ENCODE measurements at places on chromosomes 4 and X.

DNA sequence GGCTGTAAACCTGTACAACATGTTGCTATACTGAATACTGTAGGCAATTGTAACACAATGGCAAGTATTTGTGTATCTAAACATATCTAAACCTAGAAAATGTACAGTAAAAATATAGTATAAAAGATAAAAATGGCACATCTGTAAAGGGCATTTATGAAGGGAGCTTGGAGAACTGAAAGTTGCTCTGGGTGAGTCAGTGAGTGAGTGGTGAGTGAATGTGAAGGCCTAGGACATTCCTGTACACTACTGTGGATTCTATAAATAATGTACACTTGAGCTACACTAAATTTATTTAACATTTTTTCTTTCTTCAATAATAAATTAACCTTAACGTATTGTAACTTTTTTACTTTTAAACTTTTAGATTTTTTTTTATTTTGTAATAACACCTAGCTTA, 5.0 kb upstream of the SHROOM4 start:
- no peak for DNase-seq

- no peak for DNase-seq
Measured at GRCh38 chr4:22021106-22021505, 72.5 kb upstream of the KCNIP4 start.

DNA sequence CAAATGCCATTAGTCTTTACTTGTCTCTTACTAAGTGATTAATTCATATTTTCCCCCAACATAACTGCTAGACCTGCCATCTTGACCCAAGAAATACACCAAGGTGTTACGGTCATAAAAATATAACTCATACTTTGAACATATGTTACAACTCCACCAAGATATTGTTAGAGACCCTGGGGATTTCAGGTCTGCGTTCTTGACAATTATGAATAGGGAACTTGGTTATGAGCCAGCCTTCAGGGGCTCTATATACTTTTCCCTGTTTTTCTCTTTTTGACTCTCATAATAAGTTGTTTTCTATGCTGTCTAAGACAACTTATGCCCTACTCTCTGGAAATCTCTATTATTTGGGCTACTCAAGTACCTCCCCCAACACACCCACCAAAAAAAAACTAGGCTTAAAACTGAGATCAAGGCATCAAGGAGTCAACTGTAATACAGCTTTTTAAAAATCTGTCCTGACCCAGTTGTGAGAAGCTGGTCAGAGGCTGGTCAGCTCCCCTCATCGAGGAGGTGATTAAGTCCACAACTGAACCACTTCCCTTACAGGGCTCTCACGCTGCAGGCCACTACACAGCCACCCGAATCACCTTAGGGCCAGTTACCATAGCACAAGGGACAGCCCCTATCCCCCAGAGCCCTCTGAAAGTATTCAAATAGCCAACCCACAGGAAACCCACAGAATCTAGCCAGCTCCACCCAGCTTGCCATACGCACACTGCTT, 10.5 kb upstream of the TLR3 start:
- DNase-seq, result no peak

DNA sequence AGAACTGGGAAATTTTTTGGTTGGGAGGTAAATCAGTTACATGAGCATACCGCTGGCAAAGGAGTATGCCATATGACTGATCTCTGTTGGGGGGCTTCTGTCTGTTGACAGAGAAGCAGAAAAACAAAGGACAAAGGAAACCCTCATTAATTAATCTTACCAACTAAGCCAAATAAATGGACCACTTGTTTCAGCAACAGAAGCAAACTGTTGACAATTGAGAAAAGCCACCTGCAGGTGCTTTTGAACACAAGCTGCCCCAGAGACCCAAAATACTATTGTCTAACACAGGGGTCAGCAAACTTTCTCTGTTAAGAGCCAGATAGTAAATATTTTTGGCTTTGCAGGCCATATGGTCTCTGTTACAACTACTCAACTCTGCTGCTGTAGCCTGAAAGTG, 7.0 kb upstream of the FRYL start:
- no peak for DNase-seq

DNA sequence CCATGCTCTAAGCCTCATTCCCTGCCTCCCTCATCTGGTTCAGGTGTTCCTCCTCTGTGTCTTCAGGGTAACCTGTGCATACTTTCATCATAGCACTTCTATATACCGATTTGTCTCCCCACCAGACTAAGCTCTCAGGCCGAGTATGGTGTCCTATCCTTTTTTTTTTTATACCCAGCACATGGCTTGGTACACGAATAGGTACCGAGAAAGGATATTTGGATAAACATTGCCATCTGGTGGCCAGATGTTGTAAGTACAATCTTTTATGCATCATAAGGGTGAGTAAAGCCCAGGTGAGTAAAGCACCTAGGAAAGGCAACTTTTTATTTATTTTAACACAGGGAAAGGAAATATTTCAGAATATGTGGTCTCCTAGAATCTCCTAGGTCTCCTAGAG, 68.4 kb downstream of the MID2 start:
- no peak for DNase-seq

GRCh38 chr4:152606753-152607152, 70.9 kb upstream of the FBXW7 start:
- DNase-seq, result no peak

DNA sequence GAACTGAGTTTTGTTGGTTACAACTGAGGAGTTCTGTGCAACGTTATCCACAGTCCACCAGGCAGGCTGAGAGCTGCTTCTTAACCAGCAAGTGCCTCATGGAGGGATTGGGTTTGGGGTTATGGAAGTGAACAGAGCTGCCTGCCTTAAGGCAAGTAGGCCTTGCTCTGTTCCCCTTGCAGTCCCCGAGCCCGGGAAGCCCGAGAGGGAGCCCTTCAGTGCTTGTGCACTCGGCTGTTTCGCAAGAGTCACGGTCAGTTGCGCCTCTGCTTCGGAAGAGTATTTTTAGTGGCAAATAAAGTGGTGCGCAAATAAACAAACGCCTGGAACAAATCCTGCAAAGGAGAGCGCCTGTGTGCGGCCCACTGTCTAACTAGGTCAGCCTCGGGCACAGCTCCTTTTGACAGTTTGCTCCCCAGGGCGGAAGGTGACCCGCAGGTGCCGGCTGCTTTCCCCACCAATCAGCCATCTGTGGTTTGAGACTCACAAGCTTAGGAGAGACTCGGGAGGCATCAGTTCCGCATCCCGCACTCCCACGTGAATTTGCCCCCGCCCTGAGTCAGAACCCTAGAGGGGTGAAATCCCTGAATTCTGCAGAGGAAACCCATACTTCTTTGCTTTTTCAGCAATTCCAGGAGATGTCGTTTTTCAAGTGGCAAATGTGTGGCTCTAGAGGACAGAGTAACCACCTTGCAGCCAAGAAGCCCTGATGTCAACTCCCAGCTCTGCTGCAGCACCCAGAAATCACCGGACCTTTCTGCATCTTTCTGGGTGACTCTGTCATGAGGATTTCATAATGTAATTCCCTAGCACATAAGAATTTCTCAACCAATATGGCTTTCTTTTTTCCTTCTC, 56.8 kb downstream of the LGI2 start:
- no peak for DNase-seq

GRCh38 chr4:14302021-14302420, 674.5 kb upstream of the BOD1L1 start:
- no peak for DNase-seq

DNA sequence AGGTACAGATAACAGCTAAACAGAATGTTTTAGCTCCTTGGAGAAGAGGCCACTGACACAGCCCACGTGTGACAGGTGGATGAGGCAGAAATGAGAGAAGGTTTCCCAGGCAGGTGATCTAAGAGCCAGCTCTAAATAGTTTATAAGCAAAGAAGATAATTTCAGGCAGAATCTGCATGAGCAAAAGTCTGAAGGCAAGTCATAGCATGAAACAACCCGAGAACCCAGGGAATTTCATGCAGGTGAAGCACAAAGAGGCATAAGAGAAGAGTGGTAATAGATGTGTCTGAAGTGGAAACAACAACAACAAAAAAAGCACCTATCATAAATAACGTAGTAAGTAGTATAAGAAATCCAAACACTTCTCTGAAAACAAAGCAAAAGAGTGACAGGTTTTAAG, 275.8 kb upstream of the CPEB2 start:
- no peak for DNase-seq

GRCh38 chr4:107826421-107826980, 1.8 kb downstream of the SGMS2 start:
- DNase-seq, result no peak

DNA sequence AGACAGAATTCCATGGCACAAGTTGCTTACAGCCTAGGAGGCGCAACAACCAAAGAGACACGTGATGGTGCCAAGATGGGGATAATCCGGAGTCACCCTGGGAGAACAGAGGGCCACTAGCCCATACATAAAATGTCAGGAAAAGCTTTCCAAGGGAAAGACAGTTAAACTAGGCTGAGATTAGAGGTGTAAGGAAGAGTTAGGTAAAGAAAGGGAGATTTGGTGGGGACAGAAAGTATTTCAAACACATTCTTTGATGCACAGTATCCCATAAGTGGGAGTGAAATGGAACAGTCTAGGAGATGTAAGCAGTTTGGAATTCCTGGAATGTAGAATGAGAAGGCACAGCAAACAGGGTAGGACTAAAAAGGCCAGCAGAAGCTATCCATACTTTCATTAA, 860.9 kb upstream of the LCORL start:
- DNase-seq, result no peak

GRCh38 chrX:122238801-122239200, 945.3 kb upstream of the GRIA3 start:
- no peak for DNase-seq

DNA sequence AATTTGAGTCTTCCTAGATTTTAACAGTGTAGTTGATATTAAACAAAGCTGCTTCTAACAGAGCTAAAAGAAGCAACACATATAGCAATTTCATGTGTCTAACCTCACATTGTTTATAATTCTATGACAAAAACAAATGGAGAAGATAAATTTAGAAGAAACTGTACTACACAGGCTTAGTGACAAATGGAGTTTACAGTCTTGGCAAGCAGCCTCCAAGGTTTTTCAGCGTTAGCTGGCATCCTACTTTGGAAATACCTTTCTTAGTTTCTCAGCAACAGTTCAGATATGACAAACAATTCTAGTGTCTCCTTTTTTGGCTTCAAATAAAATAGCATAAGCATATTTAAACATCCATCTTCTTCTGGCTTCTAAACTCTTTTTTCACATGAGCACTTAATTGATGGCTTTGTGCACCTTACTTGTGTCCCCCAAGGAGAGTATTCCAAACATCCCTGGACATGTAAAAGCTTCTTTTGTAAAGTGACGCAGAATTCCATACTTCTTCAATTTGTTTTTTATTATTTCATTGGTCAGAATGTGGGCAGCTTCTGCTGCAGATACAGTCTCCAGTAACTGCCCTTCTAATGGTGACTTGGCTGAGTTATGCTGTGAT, 249.8 kb downstream of the ANTXR2 start:
- DNase-seq, result no peak

- no peak for DNase-seq
Measured at GRCh38 chr4:141329174-141329569, 108.5 kb downstream of the ZNF330 start.

GRCh38 chr4:112942077-112942476, 107.4 kb upstream of the ANK2 start:
- DNase-seq, result no peak

GRCh38 chr4:27894951-27895350, 1034.3 kb downstream of the STIM2 start:
- DNase-seq, result no peak

- no peak for DNase-seq
Measured at GRCh38 chrX:131779741-131780140, 235.9 kb downstream of the OR13H1 start.

DNA sequence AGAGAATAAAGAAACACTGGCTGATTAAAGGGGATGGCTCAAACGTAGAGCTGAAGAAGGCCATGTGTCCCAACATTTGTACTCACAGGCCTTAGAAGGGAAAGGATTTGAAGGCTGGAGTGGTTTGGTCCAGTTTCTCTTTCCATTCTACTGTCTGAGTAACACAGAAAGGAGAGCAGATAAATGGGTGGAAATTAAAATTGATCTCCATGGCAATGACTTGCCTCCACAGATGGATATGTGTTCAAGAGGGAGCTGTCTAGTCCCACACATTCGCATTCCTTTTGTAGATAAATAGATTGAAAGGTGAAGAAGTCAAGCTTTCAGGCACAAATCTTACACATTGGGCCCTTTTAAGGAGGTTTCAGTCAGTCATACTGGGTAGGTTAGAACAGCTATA, 74.6 kb downstream of the DOCK11 start:
- DNase-seq, result no peak

DNA sequence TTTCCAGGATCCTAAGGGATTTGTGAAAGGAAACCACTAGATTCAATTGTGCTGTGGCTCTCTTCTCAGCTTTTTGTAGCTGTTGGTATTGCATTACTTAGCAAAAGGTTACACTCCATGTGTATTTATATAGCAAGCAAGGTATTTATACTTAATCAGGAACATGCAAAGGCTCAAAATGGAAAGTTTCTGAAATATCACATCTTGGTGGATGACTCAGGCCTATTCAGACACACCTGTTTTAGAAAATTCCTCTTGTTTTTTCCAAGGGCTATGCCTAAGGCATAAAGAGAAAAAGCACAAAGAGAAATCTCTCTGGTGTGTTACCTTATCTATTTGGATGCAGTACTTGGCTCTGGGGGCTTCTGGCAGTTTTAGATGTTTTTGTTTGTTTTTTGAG, 144.4 kb upstream of the GALNT7 start:
- no peak for DNase-seq

GRCh38 chr4:43112139-43112538, 219.6 kb downstream of the GRXCR1 start:
- no peak for DNase-seq

DNA sequence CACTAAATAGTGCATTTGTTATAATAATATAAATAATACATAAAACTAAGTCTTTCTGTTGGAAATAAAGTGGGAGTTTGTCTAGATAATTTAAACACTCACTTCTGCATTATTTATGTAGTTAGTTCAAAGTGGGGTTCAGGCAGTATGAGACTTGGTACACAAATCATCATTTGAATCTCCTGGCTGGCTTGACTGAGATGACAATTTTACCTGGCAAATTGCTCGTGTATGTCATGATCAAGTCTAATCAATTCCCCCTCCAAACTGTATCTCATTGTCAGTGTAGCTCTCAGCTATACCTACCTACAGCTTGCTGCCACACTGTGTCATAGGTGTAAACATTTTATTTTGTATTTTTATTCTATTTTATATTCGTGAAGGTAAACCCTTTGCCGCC, 563.4 kb upstream of the TENM3 start:
- no peak for DNase-seq

- no peak for DNase-seq
Measured at GRCh38 chr4:162847945-162848549, 318.6 kb downstream of the NAF1 start.

- DNase-seq, result no peak
Measured at GRCh38 chr4:141390571-141390970, 169.9 kb downstream of the ZNF330 start.

GRCh38 chr4:2298532-2298991, 36.7 kb upstream of the MXD4 start:
- no peak for DNase-seq

GRCh38 chr4:130808492-130808891, 1712.5 kb downstream of the C4orf33 start:
- DNase-seq, result no peak

DNA sequence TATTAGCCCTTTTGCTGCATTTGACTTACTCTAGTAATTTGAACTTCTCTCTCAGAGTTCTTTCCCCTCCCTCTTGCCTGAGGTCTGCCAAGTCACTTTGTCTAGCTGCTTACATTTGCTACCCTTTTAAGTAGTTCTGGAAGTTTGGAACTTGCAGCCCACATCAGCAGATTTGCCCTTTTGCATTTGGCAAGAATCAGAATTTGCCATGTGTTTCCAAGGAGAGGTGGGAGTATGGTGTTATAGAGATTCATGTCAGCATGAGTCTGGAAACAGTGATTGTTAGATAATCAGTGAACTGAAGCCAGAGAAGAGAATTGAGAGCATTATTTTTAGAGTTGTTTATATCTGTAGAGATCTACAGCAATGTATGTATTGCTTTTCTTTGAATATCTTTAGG, 52.1 kb downstream of the KLHL34 start:
- DNase-seq, result no peak

All from activated CD8-positive, alpha-beta memory T cell treated with anti-CD3 and anti-CD28 coated beads for 4 hours (primary cell).